Activated T-cell treated with anti-CD3 and anti-CD28 coated beads, Interleukin-2, amount 50 U/mL, for 72 hours (primary cell): ENCODE measurements at places on chromosomes 1 and 21. TPM values are rescaled to one million over a fixed set of nuclear protein-coding genes. Genes with fewer than 3 reads are reported as not detected.

DNA sequence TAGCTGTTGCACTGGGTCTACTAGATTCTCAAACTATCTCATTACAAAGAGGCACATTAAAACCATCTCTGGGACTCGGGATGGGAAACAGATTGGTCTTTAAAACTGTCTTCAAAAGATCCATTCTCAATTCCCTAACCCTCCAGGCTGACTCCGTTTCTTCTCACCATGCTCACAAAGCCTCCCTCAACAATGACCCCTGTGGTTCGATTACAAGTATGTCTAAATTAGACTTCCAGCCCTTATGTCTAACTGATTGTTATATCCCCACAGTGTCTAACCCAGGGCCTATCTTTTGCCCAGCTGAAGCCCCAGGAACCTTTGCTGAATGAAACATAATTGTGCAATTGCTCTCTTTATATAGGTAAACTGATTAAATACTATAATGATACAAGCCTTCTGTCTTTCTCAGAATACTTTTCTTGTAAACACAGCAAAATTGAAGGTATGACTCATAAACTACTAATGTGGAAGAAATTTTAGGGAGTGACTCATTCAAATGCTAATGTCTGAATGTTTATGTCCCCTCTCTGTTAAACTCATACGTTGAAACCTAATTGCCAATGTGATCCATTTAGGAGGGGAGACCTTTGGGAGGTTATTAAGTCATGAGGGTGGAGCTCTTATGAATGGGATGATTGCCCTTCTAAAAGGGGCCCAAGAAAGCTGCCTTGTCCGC lies 65.6 kb upstream of the DAB1 start:
- no peaks in the 10 kb centered on the region for H3K27me3 ChIP-seq
- H3K4me3 ChIP-seq, result no peak overlapping the region
- no peaks in the 10 kb centered on the region for H3K4me1 ChIP-seq
- no peaks in the 10 kb centered on the region for H3K36me3 ChIP-seq
- DNase-seq, result no peak
- no peak overlapping the region for H3K27ac ChIP-seq

GRCh38 chr1:2088458-2088857 lies 38.2 kb downstream of the PRKCZ start:
- H3K36me3 ChIP-seq, result no peaks in the 10 kb centered on the region
- H3K4me1 ChIP-seq, result peaks cover 4% of the 10 kb centered on the region
- DNase-seq, result no peak
- H3K4me3 ChIP-seq, result no peak overlapping the region
- no peaks in the 10 kb centered on the region for H3K27me3 ChIP-seq
- H3K27ac ChIP-seq, result no peak overlapping the region

DNA sequence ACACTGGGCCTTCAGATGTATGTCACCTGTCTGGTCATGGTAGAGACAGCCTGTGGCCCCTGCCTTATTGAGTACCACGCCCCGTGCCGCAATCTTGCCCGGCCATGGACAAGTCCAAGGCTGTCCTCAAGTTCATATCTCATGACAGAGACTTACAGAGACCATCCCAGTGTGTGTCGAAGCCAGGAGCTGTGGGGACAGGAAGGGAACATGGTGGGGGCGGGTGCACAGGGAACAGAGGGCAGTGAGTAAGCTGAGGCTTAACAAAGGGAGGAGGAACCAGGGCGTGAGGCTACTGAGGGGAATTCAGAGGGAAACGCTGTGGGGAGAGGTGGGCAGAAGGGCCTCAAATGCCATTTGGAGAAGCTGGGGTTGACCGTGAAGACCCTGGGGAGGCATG lies 75.8 kb downstream of the ALPL start:
- H3K36me3 ChIP-seq, result no peaks in the 10 kb centered on the region
- DNase-seq, result no peak
- H3K27ac ChIP-seq, result no peak overlapping the region
- peaks cover 15% of the 10 kb centered on the region for H3K27me3 ChIP-seq
- no peaks in the 10 kb centered on the region for H3K4me1 ChIP-seq

GRCh38 chr1:219088778-219089557 lies 84.7 kb upstream of the LYPLAL1 start:
- H3K36me3 ChIP-seq, result no peaks in the 10 kb centered on the region
- no peaks in the 10 kb centered on the region for H3K4me1 ChIP-seq
- no peak for DNase-seq
- H3K27me3 ChIP-seq, result no peaks in the 10 kb centered on the region

DNA sequence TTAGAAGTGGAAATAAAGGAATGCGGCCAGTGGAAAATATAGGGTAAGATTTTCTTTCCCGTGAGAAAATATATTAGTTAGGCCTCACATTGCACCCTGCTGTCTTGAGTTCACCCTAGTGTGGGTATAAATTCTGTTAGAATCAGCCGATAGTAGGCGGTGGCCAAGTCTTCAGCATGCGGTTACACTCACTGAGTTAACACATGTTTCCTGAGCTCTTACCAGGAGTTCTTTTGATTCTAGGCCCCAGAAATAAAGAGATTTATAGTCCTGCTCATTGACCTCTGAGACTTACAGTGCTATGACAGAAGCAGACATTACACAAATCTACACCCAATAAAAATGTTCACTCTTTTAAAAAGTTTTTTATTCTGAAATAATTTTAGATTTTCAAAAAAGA lies 279.3 kb upstream of the LRRC7 start:
- no peaks in the 10 kb centered on the region for H3K36me3 ChIP-seq
- H3K4me3 ChIP-seq, result no peak overlapping the region

DNA sequence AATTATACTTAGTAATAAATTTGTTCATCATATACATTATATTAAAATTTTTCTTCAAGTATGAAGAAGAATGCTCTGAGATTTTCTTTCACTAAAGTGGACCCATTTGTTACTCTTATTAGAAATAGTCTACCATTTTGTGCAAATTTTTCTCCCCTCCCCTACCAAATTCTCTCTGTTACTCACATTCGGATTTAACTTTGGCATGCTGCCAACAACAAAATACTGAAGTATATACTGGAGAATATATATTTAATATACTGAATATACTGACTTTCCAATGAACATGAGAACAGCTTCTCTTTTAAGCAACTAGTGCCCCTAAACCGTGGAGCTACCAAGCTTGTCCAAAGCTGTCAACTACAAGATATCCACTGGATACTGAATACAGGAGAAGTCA lies 57.2 kb downstream of the CENPF start:
- no peak for DNase-seq
- peaks cover 66% of the 10 kb centered on the region for H3K36me3 ChIP-seq
- no peaks in the 10 kb centered on the region for H3K27me3 ChIP-seq

DNA sequence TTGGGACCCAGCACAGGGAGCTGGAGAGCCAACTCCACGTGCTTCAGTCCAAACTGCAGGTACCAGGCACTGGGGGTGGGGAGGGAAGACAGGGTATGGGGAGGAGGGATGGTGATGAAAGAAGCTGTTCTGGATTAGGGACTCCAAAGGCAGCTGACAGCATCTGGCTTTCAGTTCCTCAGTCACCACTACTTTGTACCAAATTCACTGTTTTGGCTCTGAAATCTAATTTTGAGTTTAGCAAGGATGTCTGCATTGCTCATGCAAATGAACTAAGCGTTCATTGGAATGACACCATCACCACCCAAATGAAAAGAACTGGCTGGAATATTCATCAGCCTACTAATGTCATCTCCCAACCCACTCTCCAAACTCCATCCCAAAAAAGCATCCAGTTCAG lies 8.7 kb downstream of the C1orf74 start:
- DNase-seq, result no peak
- peaks cover 22% of the 10 kb centered on the region for H3K4me1 ChIP-seq
- no peak overlapping the region for H3K27ac ChIP-seq
- H3K27me3 ChIP-seq, result no peaks in the 10 kb centered on the region
- no peak overlapping the region for H3K4me3 ChIP-seq

DNA sequence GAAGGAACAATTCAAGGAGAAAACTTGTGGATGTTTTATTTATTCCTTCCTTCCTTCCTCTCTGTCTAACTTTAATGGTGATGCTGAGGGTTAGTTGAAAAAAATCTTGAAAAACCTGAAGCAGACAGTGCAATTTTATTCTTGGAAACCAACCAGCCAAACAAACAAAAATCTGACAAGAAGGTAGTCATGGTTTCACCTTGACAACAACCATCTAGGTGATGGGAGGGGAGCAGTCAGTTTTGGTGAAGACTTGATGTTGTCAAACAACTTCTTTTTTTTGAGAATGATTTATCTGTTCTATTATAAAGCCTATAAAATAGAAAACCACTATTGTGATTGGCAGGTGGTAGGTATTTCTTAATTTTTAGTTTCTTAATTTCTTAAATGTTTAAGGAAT lies 92.4 kb upstream of the GPR88 start:
- no peaks in the 10 kb centered on the region for H3K27me3 ChIP-seq
- peaks cover 96% of the 10 kb centered on the region for H3K4me1 ChIP-seq
- peaks cover 28% of the 10 kb centered on the region for H3K36me3 ChIP-seq
- no peak for DNase-seq
- peak overlapping the region; percentile 98 for H3K27ac ChIP-seq
- H3K4me3 ChIP-seq, result peak overlapping the region; percentile 66

- DNase-seq, result no peak
- H3K27me3 ChIP-seq, result no peaks in the 10 kb centered on the region
- no peaks in the 10 kb centered on the region for H3K4me1 ChIP-seq
- no peaks in the 10 kb centered on the region for H3K36me3 ChIP-seq
- H3K27ac ChIP-seq, result no peak overlapping the region
Measured at GRCh38 chr1:215003686-215004085, 78.9 kb upstream of the KCNK2 start.

GRCh38 chr1:218865591-218865990 lies 308.1 kb upstream of the LYPLAL1 start:
- no peaks in the 10 kb centered on the region for H3K27me3 ChIP-seq
- H3K4me3 ChIP-seq, result no peak overlapping the region
- DNase-seq, result no peak
- H3K36me3 ChIP-seq, result no peaks in the 10 kb centered on the region
- H3K4me1 ChIP-seq, result no peaks in the 10 kb centered on the region

- H3K4me3 ChIP-seq, result no peak overlapping the region
- H3K27me3 ChIP-seq, result peaks cover 5% of the 10 kb centered on the region
- DNase-seq, result no peak
- H3K36me3 ChIP-seq, result no peaks in the 10 kb centered on the region
- H3K27ac ChIP-seq, result no peak overlapping the region
Measured at GRCh38 chr1:81832573-81832972, 31.8 kb downstream of the ADGRL2 start.

DNA sequence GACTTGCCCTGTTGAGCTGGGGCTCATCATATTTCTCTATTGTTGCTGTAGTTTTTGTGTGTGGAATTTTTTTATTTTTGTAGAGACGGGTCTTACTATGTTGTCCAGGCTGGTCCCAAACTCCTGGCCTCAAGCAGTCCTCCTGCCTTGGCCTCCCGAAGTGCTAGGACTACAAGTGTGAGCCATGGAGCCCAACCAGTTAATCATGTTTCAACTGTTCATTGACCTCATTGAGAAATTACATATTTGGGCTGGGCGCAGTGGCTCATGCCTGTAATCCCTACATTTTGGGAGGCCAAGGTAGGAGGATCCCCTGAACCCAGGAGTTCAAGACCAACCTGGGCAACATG lies 9.2 kb upstream of the PKNOX1 start:
- H3K27me3 ChIP-seq, result no peaks in the 10 kb centered on the region
- no peak overlapping the region for H3K27ac ChIP-seq
- DNase-seq, result no peak
- H3K36me3 ChIP-seq, result no peaks in the 10 kb centered on the region

GRCh38 chr1:173478094-173478674 lies 1.0 kb downstream of the PRDX6 start:
- peak overlapping the region; percentile 31 for H3K27ac ChIP-seq
- H3K4me3 ChIP-seq, result peak overlapping the region; percentile 92
- no peak for DNase-seq
- H3K27me3 ChIP-seq, result no peaks in the 10 kb centered on the region
- H3K4me1 ChIP-seq, result peaks cover 67% of the 10 kb centered on the region

DNA sequence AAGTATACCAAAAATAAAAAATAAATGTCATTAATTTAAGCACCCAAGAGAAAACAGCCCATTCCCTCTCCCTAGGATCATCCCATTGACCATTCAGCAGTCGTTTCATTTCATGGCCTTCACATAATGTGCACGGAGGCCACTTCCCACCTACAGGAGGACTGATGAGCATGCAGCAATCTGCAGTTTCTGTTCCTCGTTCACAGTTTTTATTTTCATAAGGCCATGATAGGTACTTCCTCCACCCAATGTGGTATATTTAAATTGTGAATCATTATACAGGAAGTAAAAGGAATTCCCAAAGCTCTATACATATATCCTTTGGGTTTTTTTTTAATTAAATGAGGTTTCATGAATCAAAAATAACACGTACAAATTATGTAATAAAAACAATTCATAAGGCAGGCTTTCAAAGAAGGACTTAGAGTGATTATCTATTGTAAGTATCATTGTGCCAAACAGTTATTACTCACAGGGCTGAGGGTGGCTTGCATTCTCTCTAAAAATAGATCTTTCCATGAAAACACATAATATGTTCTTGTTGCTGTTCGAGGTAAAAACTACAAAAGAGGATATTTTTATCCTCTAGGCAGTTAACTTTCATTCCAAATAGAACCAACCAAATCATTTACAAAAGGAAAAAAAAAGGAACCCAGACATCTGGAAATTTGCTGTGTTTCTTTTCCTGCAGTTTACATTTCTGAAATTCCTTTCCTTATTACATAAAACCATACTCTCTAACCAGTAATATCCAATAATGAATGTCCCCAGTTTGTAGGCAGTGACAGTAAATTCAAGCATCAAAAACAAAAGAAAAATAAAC lies 27.5 kb upstream of the SLC44A3 start:
- no peak for DNase-seq
- no peaks in the 10 kb centered on the region for H3K27me3 ChIP-seq
- no peak overlapping the region for H3K4me3 ChIP-seq
- H3K27ac ChIP-seq, result no peak overlapping the region

DNA sequence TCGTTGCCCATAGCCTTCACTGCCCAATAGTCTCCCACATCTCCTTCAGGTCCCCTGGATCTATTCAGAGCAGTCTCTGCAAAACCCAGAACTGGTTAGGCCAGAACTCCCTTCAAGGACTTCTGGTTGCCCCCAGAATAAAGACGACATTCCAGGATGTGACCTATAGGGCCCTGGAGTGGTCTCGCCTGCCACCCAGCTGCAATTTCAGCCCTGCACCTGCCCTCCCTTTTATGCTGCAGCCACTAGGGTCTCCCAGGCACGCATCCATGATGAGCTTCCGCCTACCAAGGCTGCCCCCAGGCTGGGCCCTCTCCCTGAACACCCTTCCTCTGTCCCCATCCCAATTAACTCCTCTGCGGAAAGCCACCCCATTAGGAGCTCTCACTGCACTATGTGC lies 7.2 kb upstream of the TSPEAR start:
- no peak overlapping the region for H3K4me3 ChIP-seq
- peaks cover 5% of the 10 kb centered on the region for H3K4me1 ChIP-seq
- no peaks in the 10 kb centered on the region for H3K36me3 ChIP-seq
- H3K27me3 ChIP-seq, result peaks cover 45% of the 10 kb centered on the region

The DFFB gene
- 8.6 TPM for total RNA-seq

The LMX1A gene
- not detected for total RNA-seq

The KPRP gene
- not detected for total RNA-seq

The TSPEAR gene
- total RNA-seq, result not detected

The CNR2 gene
- total RNA-seq, result 0.72 TPM

The OR2AK2 gene
- total RNA-seq, result not detected

The CFHR3 gene
- total RNA-seq, result not detected

The ELAVL4 gene
- total RNA-seq, result not detected
